ENCODE measurements at places on chromosomes 11 and 22.

GRCh38 chr11:111213256-111213655 lies 32.3 kb upstream of the POU2AF2 start:
- DNase-seq: no peak

DNA sequence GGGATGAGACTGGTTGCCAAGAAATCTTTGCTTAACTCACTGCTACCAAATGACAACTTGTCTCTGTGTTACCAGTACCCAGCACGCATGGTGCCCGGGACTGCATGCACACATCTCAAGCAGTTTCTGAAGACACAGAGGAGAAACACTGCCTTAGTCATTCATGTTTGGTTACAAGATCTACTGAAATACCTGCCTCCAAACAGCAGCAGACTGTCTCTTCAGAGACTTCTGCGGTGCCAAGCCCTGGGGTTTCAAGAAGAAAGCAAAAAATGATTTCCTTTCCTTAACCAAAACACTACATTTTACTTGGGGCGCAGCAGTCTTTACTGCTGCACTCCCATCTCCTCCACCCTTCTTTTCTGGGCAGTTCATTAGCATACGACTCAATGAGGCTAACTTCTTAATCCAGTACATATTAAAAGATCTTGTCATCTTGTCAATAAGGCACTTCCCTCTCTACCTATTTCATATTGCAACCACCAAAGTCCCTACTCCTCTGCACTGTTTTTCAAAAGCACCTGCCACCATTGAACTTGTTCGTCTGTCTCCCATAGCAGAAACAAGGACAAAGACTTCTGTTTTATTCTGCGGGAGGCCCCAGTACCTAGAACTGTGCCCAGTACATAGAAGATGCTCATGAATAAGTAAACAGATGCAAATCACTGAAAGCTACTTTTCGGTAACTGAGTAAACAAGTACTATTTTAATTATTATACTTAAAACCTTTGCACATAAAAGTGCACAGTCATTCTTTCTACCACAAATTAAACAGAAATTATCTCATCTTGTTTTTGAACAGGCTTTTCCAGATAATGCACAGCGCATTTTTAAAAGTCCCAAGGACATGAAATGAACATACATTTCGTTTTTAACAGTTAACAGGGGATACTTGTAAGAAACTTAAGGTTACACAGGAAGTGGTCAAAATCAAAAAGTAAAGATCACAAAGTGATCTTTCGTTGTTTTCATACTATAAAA lies 4.0 kb downstream of the NAP1L4 start:
- no peak for DNase-seq

GRCh38 chr11:16946477-16947282 lies 67.5 kb downstream of the PLEKHA7 start:
- DNase-seq: no peak

DNA sequence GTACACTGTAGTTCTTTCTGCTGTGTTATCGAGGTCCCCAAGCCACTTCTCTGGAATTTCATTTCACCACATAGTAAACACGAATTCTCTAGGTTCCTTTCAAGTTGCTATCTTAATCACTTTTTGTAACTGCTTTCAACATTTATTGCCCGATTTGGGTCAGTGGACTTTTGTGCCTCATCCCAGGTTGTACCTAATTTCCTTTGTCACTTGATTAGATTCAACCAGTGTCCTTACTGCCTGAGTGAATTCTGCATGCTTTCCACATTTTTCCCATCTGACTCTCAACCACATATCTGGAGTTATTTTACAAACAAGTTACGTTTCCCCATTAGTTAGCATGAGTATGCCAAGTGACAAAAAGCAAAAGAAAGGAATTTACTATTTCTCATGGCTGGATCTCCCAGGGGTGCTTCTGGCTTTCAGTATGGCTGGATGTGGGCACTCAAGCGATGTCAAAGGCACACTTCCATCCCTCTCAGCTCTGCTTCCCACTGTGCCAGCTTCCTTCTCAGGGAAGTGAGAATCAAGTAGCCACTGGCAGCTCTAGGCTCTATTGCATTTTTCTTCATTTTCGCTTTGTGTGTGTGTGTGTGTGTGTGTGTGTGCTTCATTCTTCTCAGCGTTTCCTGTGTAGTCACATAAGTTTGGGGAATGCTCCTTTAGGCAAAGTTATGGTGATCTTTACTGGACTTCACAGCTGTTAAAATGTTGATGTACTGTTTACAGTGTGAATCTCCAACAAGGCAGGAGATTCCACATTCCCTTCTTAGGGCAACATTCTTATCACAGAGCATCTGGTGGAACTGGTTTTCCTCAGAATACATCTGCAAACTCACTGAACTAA lies 128.9 kb downstream of the DBX1 start:
- DNase-seq: no peak

DNA sequence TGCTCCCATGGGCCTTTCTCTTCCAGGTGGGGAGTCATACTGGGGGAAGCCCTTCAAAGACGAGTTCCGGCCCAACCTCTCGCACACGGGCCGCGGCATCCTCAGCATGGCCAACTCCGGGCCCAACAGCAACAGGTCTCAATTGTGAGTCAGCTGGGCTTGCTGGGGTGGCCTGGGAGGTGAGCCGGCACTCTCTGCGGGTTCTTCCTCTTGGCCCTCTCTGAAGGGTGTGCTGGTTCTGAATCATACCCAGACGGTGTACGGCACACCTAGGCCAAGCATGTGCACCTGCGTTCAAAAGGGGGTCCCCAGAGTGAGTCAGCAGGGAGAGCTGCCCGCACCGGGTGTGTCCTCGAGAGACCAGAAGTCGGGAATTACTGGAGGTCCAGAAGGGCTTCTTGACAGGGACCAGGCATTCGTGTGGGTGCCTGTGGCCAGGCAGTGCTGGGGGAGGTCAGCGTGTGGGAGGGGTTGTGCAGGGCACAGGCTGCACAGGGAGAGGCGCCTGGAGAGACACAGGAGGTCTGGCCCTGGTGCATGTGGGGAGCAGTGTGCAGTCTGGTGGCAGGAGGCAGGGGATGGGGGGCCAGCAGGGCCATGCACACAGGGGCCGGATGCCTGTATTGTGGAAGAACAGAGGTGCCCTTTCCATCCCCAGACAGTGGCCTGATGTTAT lies 23.0 kb downstream of the PPIL2 start:
- no peak for DNase-seq

GRCh38 chr11:58003036-58003435 lies 20.6 kb upstream of the OR9Q1 start:
- no peak for DNase-seq

- DNase-seq: no peak
These were observed 97.3 kb downstream of the KCNC1 start for GRCh38 chr11:17831883-17832282.

DNA sequence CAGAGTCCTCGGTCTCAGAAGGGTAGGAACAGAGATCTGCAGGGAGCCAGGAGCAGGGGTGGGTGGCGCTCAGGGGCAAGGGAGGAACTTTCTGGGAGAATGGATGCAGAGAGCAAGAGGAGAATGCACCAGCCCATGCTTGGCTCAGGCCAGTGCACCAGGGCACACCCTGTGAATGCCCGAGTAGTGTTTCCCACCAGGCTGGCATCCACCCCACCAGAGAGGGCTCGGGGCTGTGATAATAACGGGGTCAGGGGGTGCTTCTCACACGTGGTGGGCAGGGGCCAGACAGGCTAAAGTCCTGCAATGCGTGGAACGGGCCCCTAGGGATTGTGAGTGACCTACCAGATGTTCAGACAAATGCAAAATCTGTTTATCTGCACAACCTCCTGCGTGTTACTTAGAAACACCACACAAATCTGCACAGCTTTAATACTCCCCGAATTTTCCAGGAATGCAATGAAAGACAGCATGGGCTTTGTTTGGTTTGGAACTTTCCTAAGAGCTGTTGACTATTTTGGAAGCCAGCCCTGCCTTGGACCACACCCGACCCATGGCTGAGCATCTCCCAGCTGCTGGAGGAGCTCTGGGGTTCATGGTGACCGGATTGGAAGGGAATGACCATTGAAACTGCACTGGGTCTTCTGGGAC lies 368.3 kb downstream of the SHANK2 start:
- DNase-seq: peak; percentile 82

DNA sequence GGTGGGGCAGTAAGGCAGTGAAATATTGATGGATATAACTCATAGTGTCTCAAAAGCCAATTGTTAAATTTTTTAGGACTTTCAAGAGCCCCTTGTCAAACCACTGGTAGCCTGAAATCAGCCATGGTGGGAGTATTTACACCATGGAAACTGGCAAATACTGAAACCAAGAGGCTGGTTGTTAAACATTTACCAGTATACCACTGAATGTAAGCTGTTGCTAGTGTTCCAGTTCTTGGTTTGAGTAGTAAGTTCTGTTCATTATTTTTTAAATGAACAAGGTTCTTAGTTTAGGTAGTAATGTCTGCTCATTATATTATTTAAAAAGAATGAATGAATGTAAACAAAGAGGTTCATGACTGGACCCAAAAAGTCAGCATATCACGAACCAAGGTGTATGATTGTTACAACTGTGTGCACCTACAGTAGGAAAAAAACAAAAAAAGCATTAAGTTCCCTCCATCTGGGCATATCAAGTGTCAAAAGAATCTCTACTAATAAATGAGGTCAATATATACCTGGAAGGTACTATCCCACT lies 4.5 kb upstream of the EIF3F start:
- DNase-seq: no peak

DNA sequence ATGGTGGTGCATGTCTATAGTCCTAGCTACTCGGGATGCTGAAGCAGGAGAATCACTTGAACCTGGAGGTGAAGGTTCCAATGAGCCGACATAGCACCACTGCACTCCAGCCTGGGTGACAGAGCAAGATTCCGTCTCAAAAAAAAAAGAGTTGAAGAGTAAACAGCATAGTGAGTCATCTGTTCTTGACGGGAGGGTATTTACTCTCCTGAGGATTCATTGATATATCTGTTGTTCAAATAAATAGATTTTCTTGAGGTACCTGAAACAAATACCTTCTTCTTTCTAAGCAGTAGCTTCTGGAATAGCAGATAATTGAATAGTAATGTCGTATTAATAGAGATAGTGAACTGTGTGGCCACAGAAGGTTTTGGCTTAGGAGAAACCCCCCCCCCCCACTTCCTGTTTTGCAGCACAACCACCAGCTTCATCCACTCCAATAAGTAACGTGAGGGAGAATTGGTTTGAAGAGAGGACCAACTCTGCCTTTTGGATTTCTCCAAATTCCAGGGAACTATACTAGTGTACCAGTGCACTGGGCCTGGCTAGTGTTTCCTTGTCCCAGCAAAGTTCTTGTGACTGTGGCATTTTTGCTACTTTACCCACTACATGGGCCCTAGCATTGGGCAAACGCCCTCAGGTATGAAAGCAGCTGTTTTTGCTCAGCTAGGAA lies 90.0 kb downstream of the PRMT3 start:
- DNase-seq: no peak

DNA sequence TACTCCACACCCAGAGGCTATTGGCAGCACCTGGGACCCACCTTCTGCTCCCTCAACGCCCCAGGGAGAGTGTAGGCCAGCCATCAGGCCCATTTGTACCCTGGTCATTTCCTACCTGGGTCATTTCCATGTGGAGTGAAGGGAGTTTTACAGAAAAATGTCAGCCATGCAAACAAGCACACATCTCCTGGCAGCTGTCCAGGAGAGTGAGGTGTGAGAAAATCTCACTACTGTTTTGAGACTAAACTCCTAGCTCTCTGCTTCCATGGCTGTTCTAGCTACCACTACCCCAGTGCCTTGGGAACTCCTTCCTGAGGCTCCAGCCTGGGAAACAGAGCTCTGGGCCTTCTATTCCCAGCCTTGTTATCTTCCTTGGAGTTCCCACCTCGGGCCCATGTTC lies 2.8 kb upstream of the TMPRSS13 start:
- DNase-seq: no peak

- DNase-seq: peak; percentile 56
These were observed 8.8 kb upstream of the PLA2G3 start for GRCh38 chr22:31148953-31149627.

DNA sequence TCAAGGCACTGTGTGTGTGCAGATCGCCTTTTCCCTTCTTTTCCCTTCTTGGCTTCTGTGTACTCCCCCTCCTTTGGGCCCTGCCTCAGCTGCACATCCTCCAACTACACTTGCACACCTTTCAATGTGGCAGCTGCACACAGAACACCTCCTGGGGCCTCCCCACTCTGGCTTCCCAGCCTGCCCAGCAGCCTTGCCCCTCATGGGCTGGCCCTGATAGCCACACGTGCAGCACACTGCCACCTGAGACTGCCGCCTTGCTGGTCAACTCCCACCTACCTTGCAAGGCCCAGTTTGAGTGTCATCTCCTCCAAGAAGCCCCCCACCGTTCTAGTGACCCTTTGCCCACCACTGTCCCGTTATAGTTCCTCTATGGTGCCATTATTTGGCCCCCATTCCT lies 77.3 kb upstream of the ARFGAP3 start:
- no peak for DNase-seq

GRCh38 chr11:125251214-125251545 lies 86.6 kb downstream of the PKNOX2 start:
- DNase-seq: no peak

DNA sequence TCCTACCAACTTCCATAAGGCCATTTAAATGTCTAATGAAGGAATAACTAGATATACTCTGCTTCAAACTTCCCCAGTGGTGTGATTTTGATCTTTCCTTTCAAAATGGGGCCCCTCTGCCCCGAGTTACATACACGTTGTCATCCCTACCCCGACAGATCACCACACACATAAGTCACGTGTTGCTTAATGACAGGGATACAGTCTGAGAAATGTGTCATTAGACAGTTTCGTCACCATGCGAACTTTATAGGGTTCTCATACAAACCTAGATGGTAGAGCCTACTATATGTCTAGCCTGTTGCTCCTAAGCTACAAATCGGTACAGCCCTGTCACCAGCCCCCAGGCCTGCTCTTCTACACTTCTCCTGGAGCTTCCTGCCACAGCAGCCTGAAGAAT lies 49.8 kb upstream of the SCUBE2 start:
- no peak for DNase-seq

- no peak for DNase-seq
These were observed 1.3 kb downstream of the RNF169 start for GRCh38 chr11:74749965-74750296.

DNA sequence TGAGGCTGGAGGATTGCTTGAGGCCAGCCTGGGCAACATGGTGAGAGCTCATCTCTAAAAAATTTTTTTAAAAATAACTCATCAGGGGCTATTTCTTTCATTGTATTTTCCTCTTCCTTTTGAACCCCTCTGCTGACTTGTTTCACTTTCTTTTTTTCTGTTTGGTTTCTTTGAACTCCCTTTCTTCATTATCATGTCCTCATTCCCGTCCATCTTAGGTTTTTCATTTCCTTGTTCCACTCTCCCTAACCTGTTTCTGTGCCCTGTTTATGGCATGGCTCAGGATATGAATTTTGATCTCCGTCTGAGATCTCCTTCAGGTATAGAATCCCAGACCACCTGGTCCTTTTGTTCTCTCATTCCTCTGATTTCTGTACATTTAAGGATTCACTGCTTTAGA lies 12.5 kb downstream of the MARK2 start:
- no peak for DNase-seq

- no peak for DNase-seq
These were observed 5.0 kb downstream of the MICALL1 start for GRCh38 chr22:37910890-37911672.

DNA sequence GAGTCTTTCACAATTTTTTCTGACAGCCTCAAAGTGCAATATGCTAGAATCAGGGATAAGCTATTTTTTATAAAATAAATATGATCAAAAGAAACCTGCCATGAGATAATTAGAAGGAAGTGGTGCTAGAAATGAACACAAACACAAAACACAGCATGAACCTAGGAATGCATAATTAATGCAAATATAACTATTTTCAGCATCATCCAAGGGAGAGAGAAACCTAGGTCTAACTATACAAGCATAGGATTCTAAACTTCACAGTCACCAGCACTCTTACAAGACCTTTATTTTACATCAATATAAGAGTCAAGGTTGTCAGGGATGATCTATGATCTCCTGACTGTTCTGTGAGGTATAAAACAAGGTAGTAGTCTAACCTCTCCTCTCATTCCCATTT lies 29.2 kb downstream of the TTC28 start:
- no peak for DNase-seq

All from muscle of back (tissue), 13 donors.